ENCODE measurements at places on chromosomes 3 and 15.

- no peak for DNase-seq
These were observed at the start of gene ILDR1 for GRCh38 chr3:122021811-122022401. TSS of gene ILDR1 (minus strand) at chr3:122022247. CDS start at chr3:122022077, 170 bp downstream.

DNA sequence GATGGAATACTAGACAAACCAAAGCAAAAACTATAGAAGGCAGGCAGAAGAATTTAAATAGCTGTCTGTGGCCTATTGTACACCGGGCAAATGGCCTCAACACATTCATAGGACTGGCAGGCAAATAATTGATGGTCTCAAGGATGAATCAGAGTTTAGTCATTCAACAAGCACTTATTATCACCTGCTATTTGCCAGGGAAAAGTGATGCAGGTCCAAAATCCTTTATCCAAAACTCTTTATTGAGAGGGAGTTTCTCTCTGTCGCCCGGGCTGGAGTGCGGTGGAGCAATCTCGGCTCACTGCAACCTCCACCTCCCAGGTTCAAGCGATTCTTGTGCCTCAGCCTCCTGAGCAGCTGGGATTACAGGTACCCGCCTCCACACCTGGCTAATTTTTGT is 2.3 kb downstream of the EIF2AK4 start:
- DNase-seq, result no peak

DNA sequence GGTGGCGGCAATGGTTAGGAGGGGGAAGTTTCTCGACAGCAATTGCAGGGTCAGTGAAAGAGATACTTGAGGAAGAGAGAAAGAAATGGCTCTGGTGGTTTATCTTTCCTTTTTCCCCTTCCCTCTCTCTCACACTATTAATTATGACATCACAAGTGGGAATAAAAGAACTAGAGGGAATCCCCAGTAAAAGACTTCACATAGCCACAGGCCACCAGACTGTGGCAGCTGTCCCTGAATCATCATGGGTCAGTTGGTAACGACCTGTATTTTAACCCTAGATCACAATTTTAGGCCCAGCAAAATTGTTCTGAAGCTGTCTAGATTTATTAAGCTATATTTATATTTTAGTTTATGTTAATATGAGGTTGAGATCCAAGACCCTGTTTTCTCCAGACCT is 40.3 kb downstream of the MBNL1 start:
- no peak for DNase-seq

DNA sequence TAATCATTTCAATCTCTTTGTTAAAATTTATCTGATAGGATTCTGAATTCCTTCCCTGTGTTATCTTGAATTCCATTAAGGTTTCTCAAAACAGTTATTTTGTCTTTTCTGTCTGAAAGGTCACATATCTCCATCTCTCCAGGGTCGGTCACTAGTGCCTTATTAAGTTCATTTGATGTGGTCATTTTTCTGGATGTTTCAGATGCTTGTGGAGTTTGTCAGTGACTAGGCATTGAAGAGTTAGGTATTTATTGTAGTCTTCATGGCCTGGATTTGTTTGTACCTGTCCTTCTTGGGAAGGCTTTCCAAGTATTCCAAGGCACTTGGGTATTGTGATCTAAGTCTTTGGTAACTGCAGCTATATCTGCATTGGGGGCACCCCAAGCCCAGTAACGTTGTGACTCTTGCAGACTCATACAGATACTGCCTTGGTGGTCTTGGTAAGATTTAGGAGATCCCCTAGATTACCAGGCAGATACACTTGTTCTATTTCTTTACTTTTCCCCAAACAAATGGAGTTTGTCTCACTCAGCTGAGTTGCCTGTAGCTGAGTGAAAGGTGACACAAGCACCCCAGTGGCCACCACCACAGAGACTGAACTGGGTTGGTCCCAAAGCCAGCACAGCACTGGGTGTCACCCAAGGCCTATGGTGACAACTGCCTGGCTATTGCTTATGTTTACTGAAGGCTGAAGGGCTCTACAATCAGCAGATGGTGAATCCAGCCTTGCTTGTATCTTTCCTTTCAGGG is 18.9 kb upstream of the SLC27A2 start:
- no peak for DNase-seq

GRCh38 chr15:57694279-57694678 is 12.2 kb upstream of the POLR2M start:
- DNase-seq, result peak; percentile 88

GRCh38 chr3:34056951-34057390 is 258.5 kb downstream of the PDCD6IP start:
- DNase-seq, result no peak

- no peak for DNase-seq
These were observed 24.5 kb upstream of the SLC15A2 start for GRCh38 chr3:121869736-121870135.

- no peak for DNase-seq
These were observed 2.3 kb downstream of the CAMKV start for GRCh38 chr3:49867400-49867799.

DNA sequence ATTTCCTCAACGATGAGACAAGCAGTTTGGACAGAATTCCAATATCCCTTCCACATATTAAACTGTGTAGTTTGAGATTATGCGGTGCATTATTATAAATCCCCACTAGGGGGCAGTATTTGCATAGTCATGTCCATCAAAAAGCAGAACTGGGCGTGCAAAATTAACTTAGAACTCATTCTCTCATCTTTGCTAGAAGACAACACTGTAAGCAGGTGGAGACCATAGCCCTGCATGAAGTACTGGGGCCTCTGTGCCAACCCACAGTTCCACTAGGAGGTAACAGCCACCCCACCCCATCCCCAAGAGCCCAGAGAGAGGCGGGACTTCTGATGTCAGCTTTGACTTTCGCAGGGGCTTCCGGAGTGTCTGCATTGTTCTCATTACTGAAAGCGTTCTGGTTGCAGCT is 106.6 kb upstream of the TMC3 start:
- DNase-seq, result peak; percentile 54

DNA sequence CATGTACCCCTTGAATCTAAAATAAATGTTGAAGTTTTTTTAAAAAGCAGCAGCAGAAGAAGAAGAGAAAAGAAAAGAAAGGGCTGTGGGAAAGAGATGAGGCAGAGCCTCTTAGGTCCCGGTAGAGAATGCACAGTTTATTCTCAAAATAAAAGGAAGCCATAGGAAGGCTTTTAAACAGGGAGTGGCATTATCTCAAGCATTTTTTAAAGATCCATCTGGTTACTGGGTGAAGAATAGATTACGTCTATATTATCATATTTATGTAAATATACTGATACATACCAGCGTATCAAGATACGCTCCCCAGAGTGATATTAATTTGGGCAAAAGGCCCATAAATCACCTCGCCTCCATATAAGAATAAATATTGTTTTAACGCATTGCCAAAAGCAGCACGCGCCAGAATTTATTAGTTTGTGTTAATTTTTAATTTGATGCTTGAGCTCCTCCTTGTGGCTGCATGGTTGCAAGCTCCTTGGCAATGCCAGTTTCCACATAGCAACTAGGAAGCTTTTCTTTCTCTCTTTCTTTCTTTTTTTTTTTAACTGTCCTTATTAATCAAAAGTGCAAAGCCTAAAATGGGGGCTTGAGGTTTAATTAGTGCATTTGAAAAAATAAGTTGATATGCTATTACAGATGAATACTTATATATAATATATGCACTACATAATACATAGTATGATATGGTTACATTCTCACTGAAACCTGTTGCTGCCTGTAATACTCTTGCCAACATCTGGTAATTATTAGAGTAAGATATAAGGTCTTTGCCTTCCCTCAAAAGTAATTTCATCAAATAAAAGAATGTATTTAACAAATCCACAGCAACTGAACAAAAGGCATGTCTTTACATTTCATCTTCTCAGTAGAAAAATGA is 242.8 kb upstream of the UBE2E2 start:
- no peak for DNase-seq

- DNase-seq, result no peak
These were observed 130.8 kb downstream of the MYLK start for GRCh38 chr3:123753286-123753685.

DNA sequence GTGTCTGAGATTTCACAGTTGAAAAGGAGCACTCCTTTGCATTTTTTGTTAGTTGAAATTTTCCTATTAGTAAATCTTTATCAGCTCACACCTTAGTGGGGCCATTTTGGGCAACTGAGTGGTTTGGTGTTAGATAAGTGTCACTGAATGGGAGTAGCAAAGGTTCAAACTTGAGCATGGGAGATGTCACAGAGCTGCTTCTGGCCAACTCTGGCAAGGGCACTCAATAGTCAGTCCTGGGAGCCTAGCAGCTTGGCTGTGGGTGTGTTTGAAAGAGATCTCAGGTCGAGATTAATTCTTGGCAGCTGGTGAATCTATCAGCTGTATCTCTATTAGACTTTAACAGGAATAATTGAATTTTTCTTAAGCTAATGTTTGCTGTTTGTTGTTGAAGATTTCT is 579.3 kb downstream of the EDEM1 start:
- no peak for DNase-seq

- DNase-seq, result no peak
These were observed 14.8 kb upstream of the ZNF774 start for GRCh38 chr15:90337256-90337655.

DNA sequence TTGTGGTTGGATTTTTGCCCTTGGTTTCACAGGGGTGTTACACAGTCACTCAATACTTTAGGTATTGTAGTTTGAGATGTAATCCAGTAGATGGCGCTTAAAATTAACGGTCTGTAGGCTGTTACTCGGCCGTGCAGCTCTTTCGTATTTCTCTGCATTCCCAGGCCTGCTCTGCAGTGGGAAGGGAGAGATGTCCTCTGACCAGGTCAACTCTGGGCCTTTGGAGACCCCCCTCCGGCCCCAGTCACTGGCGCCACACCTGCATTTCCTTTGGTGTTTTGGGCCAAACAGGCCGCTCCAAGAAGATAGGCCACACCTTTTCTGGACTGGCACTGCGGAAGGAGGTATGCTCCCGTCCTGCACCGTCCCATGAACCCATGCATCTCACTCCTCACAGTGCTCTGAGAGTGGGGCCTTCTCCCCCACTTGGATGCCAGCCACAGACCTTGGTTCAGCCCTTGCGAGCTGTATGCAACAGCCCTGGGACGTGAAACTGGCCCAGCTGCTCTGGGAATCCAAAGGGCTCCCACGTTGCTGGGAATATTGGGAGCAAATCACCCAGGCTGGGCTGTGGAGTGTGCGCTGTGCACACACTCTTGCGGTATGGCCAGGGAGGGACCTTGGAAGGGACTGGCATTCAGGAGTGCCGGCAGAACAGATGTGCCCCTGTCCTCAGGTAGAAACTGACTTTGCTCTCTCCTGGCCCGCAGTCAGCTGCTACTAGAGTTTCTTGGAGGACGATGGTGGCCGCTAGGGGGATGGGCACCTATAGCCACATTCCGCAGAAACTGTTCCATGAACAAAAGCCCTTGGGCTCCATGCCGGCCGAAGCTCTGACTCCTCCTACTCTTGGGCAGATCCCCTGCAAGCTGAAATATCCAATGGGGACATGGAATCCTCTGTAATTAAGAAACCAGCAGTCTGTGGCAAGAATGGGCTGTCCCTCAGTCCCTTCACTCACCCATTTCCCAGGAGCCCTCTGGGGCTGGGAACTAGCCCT is 410.5 kb upstream of the CADM2 start:
- DNase-seq, result peak; percentile 3

GRCh38 chr15:34023907-34024306 is 15.1 kb downstream of the AVEN start:
- no peak for DNase-seq

DNA sequence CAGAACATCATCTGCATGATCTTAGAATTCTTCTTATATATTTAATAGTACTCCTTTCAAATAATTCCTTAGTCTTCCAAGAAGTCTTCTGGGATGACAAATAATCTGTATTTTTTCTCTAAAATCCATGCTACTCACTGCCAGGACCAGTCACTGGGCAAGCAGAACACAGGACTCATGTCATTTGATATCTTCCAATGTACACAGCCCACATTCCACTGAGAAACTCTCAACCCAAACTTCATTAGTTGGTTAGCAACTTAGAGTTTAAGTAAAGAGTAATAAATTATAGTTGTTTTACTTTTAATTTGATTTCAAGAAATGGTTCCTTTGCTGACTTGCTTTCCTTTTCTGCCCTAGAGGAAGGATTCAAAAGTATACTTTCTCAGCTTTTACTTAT is 317.0 kb downstream of the VGLL3 start:
- DNase-seq, result no peak

GRCh38 chr3:31389939-31390338 is 142.8 kb upstream of the STT3B start:
- no peak for DNase-seq

DNA sequence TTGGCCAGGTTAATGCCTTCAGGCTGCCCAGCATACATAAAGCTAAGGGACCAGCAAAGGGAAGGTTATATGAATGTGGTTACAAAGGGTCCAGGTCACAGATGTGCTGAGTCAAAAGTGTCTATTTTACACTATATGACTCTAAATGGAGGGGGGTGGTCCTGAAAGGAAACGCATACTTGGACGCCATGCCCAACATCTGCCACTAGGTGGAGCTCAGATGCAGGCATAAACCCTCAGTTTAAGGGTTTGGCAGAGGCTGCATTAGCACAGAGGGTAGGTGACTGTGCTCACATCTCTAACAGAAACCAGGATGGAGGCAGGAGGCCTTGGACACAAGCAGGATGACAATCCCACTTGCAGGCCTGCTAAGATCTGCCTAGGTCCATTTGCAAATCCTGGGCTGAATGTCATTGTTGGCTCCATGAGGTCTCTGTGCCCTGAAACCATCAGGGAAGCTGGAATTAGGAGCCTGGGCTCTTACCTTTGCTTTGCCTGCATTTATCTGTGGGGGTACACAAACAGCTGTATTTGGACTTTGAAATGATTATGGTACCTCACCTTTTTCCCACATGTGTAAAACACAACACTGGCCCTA is 55.8 kb downstream of the ZNF621 start:
- DNase-seq, result peak; percentile 40

- DNase-seq, result no peak
These were observed 122.9 kb downstream of the ARRDC4 start for GRCh38 chr15:98083203-98083910.

DNA sequence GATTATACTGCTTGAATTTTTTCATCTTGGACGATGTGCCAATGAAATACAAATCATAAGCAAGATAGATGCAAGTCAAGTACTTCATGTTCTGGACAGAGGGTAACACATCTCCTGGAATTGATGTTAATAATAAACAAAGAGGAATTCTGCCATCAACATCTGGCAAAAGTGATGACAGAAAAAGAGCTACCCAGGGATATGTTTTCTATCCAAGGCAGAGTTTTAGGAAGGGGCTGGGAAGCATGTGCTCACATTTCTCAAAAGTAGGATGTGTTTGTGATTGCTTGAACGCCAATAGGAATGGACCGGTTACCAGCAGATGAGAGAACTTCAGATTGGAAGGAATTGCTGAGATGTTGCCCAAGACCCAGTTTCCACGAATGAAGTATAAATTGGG is 242.6 kb upstream of the AGTR1 start:
- no peak for DNase-seq

GRCh38 chr3:186342197-186342596 is 19.8 kb downstream of the DGKG start:
- no peak for DNase-seq

GRCh38 chr3:174440253-174440701 is 418.9 kb upstream of the NAALADL2 start:
- DNase-seq, result peak; percentile 51

GRCh38 chr3:87145553-87145952 is 81.6 kb upstream of the CHMP2B start:
- no peak for DNase-seq

GRCh38 chr3:8296461-8296860 is 205.2 kb upstream of the LMCD1 start:
- DNase-seq, result no peak
